Choroid plexus epithelial cell (primary cell): ENCODE measurements at places on chromosomes 11 and 22.
A peak's percentile ranks its signal among the peaks of the same experiment; 100 is the strongest.

- DNase-seq: no peak
These were observed 16.6 kb upstream of the MPPED1 start for GRCh38 chr22:43395086-43395695.

- no peak for DNase-seq
These were observed 355 bp upstream of the AP1B1 start for GRCh38 chr22:29388759-29389090.

- DNase-seq: peak; percentile 2
These were observed 33.8 kb downstream of the RASSF10 start for GRCh38 chr11:13042873-13043342.

DNA sequence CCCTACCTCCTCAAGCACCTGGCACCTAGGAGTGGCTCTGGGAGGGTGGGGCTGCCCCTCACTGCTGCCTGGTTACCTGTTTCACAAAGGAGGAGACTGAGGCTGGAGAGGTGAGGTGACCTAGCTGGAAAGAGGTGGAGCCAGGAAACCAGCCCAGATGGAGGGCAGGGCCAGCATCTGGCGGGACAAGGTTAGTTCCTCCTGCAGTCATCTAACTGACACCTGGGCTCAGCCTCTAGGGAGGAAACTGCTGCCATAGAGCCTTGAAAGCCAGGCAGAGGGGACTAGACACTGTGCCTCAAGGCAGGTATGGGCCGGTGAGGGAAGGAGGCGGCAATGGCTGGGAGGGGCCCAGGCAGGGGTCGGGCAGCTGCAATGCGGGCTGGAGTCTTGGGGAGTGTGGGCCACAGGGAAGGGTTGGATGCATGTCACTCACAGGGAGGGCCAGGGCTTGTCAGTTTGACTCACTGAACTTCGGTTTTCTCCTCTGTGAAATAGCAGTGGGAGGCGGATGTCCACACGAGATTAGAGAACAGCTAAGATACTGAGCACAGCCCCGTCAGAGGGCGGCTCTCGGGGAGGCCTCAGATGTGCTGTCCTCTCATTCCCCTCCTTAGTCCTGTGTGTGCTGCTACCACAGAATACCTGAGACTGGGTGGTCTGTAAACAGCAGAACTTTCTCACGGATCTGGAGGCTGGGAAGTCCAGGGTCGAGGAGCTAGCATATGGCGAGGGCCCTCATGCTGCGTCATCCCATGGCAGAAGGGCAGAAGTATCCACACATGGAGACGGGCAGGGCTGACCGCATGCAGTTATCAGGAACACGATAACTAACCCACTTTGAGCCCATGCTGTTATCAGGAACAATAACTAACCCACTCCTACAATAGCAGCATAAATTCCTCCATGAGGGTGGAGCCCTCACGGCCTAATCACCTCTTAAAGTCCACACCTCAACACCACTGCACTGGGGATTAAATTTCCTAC is 16.1 kb downstream of the MGAT3 start:
- DNase-seq: peak; percentile 73

DNA sequence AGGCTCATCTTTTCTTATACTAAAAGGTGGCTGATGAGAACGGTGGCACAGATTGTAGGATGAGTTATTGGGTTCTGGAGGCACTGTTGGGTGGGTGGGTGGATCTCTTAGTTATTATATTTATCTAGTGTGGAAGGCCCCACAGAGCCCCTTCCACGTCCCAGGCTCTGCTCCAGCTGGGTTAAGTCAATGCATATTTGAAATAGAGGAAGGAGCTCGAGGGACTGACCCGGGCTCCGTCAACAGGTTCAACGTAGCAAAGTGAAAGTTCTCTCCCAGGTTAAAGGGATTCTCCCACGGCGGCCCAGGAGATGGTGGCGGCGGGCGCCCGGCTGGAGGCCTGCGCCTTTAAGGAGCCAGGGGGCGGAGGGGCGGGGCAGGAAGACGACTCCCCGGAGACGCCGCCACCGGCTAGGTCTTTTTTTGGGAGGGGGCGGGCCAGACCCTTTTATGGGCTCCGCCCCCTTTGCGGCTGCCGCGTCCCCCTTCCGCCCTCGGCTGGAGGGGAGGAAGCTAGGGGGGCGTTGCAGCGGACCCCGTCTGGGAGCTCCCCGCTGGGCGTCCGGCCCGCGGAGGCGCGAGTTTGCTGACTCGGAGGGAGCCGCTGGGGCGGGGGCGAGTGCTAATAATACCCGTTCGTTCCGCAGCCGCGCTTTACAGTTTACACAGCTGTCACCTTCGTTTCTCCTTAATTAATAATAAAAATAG is 1.5 kb upstream of the INPPL1 start:
- peak; percentile 96 for DNase-seq

DNA sequence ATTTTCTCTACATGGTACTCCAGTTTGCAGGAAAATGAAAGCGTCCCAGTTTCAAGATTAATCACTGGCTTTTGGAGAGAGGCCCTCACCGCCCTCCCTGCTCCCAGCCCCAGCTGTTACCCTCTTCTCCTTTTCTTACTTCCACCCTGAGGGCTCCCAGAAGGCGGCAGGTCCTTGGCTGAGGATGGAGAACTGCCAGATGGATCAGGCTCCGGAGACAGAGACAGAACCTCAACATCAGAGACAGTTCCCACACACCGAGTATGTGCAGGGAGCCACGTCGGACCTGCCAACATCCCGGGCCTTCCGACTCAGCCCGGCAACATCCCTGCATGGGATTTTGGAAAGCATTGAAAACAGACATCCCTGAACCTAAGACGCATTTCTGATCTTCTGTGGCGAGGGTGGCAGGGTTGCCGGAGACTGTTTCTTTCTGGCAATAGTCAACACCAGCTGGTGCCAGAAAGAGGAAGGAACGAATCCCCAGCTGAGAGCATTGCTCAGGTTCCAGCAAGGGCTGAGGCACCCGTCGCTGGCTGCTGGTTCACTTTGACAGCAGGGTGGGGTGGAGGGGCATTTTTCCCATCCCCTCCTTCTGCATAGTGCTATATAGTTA is 467.1 kb downstream of the MIAT start:
- DNase-seq: no peak

- no peak for DNase-seq
These were observed 33.7 kb upstream of the NFRKB start for GRCh38 chr11:129928923-129929692.

DNA sequence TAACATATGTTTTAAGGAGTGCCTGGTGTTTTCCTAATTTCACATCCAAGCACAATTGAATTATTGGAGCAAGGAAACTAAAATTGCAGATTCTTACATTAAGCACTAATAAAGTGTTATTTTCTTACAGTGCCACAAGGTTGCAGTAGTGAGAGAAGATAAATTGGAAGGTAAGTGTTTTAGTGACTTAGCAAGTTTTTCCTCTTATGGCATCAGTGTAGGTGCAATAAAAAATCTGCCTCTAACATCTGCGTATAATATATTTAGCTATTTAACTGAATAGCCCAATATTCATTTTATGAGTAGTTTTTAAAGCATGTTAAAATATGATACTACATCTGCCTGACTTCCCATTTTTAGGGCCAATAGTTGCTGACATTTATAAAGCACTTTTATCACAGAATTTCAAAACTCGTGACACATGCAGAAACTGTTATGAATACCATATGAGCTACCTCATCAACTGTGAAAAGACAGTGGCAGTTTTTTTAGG is 19.0 kb downstream of the POLD3 start:
- peak; percentile 89 for DNase-seq

DNA sequence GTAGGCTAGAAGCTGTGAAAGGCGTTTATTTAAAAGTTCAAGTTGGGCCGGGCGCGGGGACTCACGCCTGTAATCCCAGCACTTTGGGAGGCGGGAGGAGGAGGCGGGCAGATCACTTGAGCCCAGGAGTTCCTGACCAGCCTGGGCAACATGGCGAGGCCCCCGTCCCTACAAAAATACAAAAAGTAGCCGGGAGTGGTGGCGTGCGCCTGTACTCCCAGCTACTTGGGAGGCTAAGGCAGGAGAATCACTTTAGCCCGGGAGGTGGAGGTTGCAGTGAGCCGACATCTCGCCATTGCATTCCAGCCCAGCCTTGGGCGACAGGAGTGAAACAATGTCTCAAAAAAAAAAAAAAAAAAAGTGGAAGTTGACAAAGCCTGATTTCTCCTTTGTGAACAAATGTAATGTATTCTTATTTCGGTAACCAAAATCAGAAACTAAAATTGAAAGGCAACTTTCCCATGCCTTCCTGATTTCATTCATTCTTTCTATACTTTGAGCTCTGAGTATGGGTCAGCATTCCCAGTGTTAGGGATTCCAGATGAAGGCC is 825 bp downstream of the PTPMT1 start:
- no peak for DNase-seq

GRCh38 chr22:26367402-26368245 is 61.4 kb upstream of the ASPHD2 start:
- peak; percentile 66 for DNase-seq

GRCh38 chr11:12842933-12843636 is 166.0 kb upstream of the RASSF10 start:
- DNase-seq: no peak

DNA sequence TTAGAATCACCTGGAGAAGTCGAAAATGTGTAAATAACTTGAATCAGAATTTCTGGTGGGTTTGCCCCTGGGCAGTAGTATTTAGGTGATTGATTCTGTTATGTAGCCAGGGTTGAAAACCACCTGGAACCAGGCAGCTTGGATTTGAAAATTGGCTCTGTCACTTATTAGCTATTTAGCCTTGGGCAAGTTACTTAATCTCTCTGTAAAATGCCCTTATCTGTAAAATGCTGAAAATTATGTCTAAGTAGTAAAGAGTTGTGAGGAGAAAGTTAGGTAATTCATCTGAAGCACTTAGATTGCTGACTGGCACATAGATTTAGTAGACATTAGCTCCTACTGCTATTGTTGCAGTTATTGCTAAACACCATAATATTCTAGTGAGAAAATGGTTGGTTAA is 49.3 kb downstream of the PPME1 start:
- no peak for DNase-seq

GRCh38 chr11:130407978-130408377 is 20.4 kb downstream of the ADAMTS8 start:
- peak; percentile 34 for DNase-seq

DNA sequence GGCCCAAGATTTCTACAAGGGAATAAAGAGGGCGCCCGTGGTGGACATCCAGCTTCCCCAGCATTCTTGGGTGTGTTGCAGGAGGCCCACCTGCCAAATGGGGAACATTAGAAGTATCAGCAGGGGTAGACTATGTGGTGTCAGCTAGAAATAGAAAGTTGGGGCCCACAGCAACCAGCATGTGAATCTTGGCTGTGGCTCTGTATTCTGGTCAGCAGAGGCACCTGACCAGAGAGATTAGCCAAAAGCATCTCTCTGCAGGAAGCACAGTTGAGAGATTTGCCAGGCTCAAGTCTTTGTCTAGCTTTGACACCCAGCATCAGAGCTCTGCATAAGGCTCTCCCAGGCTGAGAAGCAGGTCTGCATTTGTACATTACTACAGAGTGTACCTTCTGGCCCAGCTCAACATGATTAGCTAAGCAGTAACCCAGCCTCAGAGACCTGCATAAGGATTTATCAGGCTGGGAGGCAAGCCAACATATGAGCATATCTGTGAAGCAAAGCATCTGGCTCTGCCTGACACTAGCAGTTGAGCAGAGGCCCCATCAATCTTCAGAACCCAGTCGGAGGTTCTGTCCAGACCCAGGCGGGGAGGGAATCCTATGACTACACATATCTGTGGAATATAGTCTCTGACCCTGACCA is 79.9 kb downstream of the MS4A13 start:
- no peak for DNase-seq
